ENCODE measurements at places on chromosomes 16 and 17.

DNA sequence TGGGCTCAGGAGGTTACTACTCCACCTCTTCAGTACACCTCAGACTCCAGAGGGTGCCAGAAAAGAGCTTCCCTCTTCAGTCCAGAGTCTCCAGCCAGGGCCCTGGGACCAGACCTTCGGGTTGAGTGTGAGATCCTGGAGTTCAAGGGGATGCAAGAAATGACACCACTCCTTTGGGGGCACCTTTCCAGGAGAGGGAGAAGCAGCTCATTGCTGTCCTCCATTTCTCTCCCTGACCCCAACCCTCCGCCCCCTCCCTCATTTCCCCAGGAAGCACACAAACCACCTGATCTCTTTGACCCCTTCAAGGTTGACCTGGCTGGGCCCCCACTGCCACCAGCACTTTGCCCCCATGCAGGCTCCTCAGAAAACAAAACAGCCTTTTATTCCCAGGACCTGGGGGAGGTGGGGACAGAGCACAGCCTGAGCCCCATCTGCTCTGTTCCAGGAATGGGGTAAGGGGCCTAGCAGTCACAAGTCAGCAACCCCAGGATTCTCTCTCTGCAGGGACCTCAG is 21.4 kb downstream of the CDH5 start:
- DNase-seq: no peak

DNA sequence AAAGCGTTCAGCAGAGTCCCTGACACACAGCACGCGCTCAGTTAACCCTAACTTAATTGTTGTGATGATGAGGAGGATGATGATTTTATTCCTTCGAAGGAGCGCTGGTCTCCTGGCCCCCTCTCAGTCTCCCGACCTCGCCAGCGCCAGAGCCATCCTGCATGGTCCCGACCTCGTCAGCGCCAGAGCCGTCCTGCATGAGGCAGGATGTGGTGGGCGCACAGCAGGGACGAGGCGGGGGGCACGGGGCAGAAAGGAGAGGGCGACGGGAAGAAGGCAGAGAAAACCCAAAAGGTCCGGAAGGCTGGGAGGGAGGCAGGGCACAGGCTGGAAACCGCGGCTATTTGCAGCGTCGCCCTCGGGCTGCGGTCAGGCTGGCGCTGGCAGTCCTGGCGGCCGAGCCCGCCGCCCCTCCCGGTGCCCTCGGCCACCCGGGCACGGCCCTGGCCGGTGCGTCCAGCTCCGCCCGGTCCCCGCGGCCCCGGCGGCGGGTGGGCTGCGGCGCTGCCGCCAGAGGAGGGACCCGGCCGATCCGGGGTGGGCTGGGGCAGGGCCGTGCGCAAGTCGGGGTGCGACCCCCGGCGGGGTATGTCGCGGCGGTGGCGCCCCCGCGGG is 3.0 kb upstream of the TAC4 start:
- no peak for DNase-seq

- no peak for DNase-seq
Observed at GRCh38 chr16:50708373-50709060, 15.1 kb downstream of the NOD2 start.

DNA sequence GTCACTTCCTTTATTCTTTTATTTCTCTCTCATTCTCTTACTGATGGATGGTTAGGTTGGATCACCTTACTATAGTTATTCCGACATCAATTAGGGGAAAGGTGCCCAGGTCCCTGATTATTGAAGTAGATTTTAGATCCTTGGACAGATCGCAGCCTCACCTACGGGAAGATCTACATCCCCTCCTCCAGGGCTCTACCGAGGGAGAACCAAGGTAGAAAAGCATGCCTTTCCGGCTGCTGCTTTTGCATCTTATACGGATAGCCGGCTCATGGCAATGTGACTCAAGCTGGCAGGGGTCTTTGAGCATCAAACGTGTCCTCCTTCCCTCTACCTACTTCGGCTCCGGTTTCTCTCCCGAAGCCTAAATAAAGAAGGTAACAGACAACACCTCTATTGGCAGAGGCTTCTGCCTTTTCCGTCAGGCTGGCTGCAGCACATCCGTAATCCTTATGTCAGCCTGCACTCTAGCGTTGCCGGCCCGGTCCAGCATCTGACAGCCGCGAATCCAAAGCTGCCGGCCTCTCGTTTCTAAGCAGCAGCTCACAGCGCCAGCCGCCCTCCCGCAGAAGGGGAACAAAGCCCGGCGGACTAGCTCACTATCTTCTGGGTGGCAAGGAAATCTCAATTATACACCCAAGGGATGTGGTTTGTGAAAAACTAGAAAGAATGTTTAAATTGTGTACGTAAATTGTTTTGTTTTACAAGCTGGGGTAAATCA is 46.9 kb downstream of the IRX6 start:
- no peak for DNase-seq

GRCh38 chr16:3063625-3064386 is 1.6 kb upstream of the IL32 start:
- no peak for DNase-seq

- DNase-seq: peak; percentile 26
Observed at GRCh38 chr17:82751571-82752370, at the start of gene TBCD. Gene TBCD (plus strand): TSS chr17:82752065. CDS start chr17:82752194, 129 bp downstream.

DNA sequence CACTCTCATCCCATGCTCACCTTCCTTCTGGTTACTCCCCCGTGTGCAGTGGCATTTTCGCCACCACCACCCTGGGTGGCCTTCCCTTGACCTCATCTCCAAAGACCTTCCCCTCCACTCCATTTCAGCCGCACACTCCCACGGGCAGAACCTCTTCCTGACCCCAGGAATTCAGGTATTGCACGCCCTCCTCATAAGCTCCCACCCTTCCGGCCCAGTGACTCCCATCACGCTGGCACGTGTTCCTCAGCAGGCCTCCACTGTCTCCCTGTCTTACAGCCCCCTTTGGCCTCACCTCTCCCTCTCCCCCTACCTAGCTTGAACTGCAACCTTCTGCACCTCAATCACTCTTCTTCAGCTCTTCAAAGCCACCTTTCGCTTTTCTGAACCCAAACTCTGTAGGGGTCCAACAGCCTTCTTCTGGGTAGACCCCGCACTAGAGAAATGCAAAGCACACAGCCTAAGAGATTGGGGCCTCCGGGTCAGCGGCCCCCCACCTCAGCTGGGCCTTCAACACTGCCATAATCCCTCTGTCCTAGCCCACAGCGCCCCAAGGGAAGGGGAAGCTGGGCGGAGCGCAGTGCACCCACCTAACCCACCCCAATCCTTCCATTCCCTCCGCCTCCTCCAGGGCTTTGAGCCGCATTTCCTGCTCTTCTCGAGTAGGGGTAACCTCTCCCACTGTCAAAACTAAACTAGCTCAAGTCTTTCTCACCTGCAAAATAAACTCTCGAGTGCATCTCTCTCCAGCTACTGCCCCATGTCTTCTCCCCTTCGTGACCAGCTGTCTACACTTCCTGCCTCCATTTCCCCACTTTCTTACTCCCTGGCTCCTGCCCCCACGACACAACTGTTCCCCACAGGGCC is 1.7 kb upstream of the TMEM97 start:
- no peak for DNase-seq

DNA sequence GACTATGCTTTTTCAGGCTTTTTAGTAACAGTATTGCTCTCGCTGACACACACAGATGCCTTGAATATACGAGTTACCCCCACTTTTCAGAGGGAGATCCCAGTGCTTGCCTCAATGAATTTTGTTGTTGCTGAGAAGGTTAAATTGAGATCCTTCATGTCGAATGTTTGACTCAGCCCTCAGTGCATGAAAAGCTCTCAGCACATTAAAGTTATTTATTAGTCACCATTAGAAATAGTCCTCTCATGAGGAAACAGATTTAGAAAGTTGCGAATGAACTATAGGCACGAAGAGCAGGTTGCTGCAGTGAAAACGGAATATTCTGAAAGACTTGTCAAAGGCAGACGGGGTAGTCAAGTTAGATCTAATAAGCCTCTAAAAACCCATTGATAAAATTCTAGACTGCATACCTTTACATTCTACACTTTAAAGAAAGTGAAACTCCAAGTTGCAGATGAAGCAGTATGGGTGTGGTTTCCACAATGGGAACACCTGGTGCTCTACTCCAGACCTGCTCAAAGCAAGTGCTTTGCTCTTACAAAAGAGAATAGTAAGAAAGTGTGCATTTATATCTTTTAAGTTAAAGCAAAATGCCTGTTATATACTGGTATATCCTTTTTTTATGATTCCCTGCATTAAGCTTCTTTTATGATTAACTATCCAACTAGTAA is 238.1 kb downstream of the MAF start:
- no peak for DNase-seq

DNA sequence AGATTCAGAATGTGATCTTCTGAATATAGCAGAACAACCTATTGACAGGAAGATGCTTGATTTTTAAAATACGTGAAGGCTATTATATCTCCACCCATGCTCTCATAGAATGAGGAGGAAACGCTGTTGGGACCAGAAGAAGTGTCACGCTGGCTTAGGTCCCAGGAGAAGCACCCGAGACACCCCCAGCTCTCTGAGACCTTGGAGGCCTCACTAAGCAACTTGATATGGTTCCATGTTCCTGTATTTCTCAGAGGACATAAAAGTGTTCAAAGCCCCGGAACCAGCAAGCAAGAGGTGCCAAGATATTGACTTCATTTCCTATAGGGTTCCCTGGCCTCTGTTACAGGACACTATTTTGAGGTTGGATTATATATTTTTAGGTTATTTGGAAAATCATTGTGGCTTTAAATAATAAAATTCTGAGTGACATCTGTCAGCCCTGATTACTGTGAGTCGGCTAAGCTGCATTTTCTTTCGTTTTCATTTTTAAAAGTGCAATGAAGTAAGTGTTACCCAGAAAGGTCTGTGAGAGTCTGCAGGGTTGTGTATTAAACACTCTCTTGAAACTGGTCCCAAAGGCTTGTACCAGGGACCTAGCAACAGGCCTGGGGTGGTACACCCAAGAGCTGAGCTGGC is 400.0 kb downstream of the SOX9 start:
- no peak for DNase-seq

DNA sequence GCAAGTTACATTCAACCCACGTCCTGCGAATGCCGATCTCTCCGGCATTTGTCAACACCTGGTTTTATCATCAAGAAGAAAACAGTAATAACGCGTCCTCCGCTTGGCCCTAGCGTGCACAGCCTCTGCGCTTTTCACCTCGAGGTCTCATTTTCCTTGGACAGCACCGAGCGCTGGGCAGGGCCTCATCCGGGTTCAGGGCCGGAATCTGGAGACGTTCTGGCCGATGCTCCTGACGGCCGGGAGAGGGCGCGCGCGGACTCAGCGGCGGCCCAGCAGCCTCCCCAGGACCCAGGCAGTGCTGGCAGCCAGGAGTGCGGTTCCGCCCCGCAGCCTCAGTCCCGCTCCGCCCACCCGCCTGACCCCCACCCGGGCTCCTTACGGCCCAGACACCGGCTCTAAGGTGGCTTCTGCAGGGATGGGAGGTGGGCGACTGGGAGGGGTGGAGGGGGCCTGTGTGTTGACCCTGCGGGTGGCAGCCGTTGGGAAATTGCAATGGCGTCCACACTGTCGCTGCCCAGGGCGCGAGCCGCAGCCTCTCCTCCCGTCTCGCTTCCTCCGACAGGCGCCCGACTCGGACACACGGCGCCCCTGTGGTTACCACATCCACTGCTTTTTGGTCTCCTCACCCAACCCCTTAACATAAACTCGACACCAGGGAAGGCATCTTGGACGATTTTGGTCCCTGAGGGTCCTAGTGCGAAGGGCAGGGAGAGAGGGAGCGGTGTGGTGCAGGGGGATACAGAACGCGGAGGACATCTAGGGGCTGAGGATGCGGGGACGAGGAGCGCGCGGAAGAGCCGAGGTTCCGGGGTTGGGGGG is 7.4 kb upstream of the FLYWCH1 start:
- no peak for DNase-seq

GRCh38 chr16:84538222-84538840 is 33.9 kb upstream of the MEAK7 start:
- no peak for DNase-seq

GRCh38 chr17:59440757-59441463 is 109.5 kb downstream of the YPEL2 start:
- peak; percentile 26 for DNase-seq

GRCh38 chr16:19417640-19418039 is at the start of gene TMC5:
Gene TMC5 (plus strand): TSS chr16:19417883. CDS start chr16:19440039, 22,156 bp downstream.
- no peak for DNase-seq

DNA sequence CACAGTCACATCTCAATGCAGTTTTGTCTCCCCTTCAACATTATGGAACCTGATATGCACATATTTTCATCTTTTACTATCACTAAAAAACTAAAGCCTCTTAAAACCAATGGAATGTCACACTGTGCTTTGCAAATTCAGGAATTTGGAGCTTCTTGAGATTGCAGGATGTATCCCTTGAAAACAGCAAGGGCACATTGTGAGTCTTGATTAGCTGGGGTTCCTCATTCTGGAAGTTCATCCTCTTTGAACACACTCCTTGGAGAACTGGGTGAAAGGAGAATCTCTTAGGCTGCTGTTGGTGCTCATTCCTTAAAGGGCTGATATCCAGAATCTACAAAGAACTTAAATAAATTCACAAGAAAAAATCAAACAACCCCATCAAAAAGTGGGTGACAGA is 21.1 kb upstream of the MYOCD start:
- DNase-seq: no peak

DNA sequence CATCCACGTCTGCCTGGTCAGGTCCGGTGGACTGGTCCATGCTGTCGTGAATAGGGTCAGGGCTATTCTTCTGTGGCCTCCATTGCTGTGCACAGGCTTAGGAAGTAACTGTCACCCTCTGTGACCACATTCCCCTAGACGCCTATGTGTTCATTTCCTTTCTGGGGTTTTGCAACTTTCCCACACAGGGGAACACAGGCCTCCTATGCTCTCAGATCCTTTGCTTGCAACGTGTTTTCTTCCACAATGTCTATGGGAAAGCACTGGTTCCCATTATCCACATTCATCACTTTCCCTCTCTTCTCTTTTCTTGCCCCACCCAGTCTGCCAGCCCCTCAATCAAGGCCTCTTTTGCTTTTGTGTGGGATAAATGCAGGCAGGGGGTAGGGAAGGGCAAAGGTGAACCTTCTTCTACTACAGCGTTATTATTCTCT is 43.2 kb upstream of the DNAJA2 start:
- DNase-seq: no peak

DNA sequence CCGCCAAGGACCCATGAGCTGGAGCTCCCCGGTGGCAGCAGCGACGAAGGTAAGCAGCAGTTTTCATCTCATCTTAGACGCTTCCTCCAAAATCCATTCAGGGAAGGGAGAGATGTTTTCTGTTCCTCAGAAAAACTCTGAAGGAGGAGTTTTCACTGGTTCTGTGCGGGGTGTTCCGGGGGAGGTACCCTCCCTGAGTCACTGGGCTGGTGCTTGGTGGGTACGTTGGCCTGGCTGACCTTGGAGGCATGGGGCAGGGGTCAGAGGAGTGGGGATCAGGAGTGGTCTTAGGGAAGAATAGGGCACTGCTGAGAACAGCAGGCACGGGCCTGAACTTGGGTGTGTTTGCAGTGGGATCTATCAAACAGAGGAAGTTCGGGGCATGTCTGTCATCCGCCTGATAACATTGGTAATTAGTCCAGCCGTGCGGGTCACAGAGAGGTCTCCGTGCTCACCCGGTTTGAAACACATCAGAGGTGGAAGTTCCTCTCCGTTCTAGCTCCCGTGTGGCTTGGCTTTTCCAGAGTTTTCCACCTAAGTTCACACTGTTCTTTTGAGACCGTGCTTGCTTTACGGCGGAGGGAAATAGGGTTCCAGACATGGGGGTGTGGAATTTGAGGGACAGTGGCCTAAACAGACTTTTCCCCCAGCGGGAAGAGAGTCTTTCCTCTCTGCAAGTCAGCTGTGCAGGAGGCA is 59.6 kb upstream of the CIBAR2 start:
- no peak for DNase-seq

All from epithelial cell of prostate (primary cell).